T-helper 2 cell treated with Interferon-gamma antibody and Interleukin-4, amounts not matched to agents 5 μg/mL and 100 μg/mL, for 36 hours (primary cell): ENCODE measurements at places on chromosomes 6 and 20.

DNA sequence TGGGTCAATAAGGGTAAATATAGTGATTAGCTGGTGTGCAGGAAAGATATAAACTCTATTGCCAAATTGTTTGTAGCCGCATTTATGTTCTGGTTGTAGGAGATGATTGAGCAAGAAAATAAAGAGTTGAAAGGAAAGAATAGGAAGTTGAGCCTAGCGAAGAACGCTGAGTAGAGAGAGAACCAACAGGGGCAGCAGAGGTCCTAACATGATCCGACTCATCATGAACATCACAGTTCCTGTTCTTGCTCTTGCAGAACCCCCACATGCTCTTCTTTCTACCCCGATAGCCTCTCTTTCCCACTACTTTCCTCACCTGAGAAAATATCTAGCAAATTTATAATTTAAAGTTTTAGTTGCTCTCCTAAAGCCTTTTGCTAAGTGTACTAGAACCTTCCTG, 9.9 kb upstream of the ID4 start:
- H3K4me1 ChIP-seq, result no peaks in the 10 kb centered on the region
- no peak overlapping the region for H3K27ac ChIP-seq
- no peak for DNase-seq
- no peaks in the 10 kb centered on the region for H3K36me3 ChIP-seq
- no peak overlapping the region for H3K4me3 ChIP-seq

- no peak overlapping the region for H3K27ac ChIP-seq
- H3K27me3 ChIP-seq, result peaks cover 5% of the 10 kb centered on the region
- H3K36me3 ChIP-seq, result no peaks in the 10 kb centered on the region
- no peaks in the 10 kb centered on the region for H3K4me1 ChIP-seq
- DNase-seq, result no peak
- H3K4me3 ChIP-seq, result no peak overlapping the region
These were observed 85.5 kb downstream of the WASF1 start for GRCh38 chr6:110093981-110094380.

GRCh38 chr20:34891166-34892062, 15.0 kb downstream of the ACSS2 start:
- peak overlapping the region; percentile 10 for H3K4me3 ChIP-seq
- peak overlapping the region; percentile 72 for H3K27ac ChIP-seq
- DNase-seq, result peak; percentile 57
- no peaks in the 10 kb centered on the region for H3K27me3 ChIP-seq
- peaks cover 43% of the 10 kb centered on the region for H3K4me1 ChIP-seq

DNA sequence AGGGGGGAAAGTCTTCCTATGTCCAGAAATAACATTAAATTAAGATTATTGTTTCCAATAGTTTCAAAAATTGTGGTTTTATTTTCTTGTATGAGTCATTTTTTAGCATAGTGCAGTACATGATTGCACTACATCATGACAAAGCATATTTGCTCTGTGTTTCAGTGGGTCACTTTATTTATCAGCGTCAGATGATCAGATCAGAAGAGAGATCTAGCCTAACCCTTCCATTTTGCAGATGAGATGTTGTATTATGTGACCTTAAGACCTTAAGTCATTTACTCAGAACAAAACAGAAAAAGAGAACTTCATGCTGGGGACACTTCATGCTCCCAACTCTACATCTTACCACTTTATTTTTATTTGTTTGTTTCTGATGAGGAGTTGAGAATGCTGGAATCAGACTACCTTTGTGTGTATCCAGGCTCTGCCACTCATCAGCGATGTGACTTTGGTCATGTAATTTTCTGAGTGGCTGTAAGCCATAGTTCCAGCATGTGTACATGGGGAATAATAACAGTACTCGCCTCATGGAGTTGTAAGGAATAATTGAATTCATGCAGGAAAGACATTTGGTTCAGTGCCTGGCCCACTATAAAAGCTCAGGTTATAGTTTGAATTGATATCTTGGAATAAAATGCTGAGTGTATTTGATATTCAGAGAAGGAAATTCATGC, 13.5 kb downstream of the EYA4 start:
- H3K4me3 ChIP-seq, result no peak overlapping the region
- H3K27me3 ChIP-seq, result no peaks in the 10 kb centered on the region
- no peak for DNase-seq
- H3K27ac ChIP-seq, result no peak overlapping the region

DNA sequence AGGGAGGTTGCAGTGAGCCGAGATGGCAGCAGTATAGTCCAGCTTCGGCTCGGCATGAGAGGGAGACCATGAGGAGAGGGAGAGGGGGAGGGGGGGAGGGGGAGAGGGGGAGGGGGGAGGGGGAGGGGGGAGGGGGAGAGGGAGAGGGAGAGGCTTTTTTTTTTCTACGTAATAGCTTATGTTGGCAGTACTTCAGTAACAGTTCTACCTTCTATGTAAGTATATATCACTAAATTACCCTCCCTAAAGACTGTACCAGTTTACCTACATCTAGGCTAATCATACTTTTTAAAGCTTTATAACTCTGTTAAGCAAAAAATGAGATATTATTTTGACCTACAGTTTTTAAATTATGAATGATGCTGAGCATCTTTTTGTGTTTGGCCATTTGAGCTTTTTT, 13.6 kb downstream of the TM9SF4 start:
- H3K27ac ChIP-seq, result no peak overlapping the region
- H3K4me3 ChIP-seq, result no peak overlapping the region
- H3K36me3 ChIP-seq, result peaks cover 6% of the 10 kb centered on the region

- DNase-seq, result no peak
- peak overlapping the region; percentile 33 for H3K4me3 ChIP-seq
- peaks cover 60% of the 10 kb centered on the region for H3K27me3 ChIP-seq
- no peak overlapping the region for H3K27ac ChIP-seq
- peaks cover 2% of the 10 kb centered on the region for H3K4me1 ChIP-seq
These were observed 2.3 kb downstream of the THBD start for GRCh38 chr20:23047001-23047737.

DNA sequence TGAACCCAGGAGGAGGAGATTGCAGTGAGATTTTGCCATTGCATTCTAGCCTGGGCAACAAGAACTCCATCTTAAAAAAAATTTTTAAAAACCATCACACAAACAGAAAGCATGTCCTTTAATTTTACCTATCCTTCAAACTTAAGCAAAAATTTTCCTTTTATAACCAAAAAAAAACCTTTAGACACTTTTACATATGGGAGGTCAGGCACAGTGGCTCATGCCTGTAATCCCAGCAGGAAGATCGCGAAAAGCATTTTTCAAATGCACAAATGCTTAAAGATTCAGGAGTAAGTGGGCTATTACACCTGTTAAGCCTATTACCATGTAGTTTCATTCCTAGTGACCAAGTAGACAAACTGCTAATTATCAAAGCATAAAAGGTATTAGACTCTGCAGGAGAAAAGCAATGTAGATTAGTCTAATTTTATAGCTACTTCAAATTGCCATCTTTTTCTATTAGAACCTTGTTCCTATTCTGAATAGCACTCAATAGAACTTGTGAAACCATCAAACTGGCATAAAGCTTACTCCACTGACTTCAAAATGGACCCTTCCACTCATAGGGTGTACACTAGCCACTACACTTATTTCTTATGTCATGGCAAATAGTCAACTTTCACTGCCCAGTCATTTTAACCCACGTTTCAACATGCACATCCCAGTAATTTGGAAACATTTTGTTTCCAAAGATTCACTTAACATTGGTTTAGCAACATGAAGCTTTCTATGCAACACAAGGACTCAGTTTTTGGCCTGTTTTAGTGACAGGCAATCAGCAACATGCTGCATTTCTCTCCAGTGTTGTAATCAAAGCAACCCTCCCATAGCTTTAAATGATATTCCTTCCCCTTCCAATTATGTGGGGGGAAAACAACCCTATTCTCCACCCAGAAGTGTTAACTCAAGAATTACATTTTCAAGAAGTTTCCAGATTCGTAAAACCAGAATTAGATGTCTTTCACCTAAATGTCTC, 4.0 kb downstream of the EEF1A1 start:
- H3K36me3 ChIP-seq, result peaks cover 71% of the 10 kb centered on the region
- peaks cover 3% of the 10 kb centered on the region for H3K27me3 ChIP-seq
- peak overlapping the region; percentile 79 for H3K27ac ChIP-seq

DNA sequence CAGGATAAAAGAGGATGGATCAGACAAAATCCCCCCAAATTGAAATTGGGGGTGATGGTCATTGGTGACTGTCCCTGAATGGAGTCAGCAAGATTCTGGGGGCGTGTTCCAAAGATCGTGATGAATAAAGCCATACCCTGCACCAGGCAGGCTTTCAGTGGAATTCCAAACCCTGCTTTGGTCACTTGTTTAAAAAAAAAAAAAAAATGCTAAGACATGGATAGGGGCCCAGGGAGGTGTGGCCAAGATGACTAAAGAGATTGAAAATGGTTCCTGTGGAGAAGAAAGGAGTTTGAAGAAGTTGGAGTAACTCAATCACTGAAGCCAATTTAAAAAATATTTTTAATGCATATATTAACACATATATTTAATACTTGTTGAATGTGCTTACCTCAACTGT, 161.4 kb upstream of the KCNG1 start:
- H3K4me3 ChIP-seq, result no peak overlapping the region
- no peaks in the 10 kb centered on the region for H3K36me3 ChIP-seq
- DNase-seq, result no peak
- no peak overlapping the region for H3K27ac ChIP-seq

GRCh38 chr20:29325304-29325640, 1932.2 kb upstream of the DEFB115 start:
- peaks cover 21% of the 10 kb centered on the region for H3K27me3 ChIP-seq
- no peaks in the 10 kb centered on the region for H3K36me3 ChIP-seq
- no peak for DNase-seq

GRCh38 chr6:89035252-89036101, 45.1 kb upstream of the PNRC1 start:
- H3K4me3 ChIP-seq, result no peak overlapping the region
- H3K36me3 ChIP-seq, result peaks cover 2% of the 10 kb centered on the region
- H3K4me1 ChIP-seq, result no peaks in the 10 kb centered on the region
- no peak for DNase-seq
- H3K27me3 ChIP-seq, result no peaks in the 10 kb centered on the region
- no peak overlapping the region for H3K27ac ChIP-seq

DNA sequence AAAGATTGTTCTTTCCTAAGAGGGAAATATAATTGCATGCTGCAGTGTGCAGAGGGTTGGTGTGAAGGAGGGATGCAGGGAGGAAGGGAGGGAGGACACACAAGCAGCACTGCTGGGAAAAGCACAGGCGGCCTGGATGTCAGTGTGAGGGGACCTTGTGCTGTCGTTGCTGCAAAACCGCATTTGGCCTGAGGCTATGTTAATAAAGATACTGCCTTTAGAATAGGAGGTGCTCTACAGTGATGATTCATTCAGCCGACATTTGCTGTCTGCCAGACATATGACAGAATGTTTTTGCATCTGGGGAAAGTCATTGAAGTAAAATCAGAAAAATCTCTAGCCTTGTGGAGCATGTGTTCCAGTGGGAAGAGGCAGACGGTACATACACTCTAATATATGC, 50.5 kb upstream of the TRIM26 start:
- H3K27ac ChIP-seq, result no peak overlapping the region
- no peak for DNase-seq
- H3K27me3 ChIP-seq, result peaks cover 14% of the 10 kb centered on the region

DNA sequence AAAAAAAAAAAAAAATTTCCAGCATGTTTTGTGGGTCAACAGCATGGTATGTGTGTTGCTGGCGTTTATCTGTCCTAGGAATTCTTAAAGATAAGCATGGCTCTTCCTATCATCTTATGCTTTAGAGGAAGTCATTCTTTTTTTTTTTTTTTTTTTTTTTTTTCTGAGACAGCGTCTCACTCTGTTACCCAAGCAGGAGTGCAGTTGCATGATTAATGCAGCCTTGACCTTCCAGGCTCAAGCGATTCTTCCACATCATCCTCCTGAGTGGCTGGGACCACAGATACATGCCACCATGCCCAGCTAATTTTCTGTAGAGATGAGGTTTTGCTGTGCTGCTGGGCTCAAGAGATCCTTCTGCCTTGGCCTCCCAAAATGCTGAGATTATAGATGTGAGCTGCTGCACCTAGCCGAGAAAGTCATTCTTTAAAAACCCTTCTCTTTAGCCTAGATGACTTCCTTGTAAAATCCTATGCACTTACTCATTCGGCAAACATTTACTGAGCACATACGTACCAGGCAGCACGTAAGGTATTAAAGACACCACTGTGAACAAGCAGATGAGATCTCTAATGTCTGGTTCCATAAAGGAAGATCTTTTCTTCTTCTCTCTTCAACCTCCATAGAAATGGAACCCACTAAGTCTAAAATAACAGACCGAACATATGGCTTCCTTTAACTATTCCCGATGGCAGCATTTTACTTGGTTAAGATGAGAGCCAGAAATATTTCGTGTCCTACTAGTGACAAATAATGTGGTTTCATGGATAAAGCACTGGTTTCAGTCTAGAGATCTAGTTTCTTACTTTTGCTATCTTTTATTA, 122.4 kb downstream of the RIN2 start:
- no peak for DNase-seq
- no peak overlapping the region for H3K4me3 ChIP-seq
- no peak overlapping the region for H3K27ac ChIP-seq
- no peaks in the 10 kb centered on the region for H3K36me3 ChIP-seq

DNA sequence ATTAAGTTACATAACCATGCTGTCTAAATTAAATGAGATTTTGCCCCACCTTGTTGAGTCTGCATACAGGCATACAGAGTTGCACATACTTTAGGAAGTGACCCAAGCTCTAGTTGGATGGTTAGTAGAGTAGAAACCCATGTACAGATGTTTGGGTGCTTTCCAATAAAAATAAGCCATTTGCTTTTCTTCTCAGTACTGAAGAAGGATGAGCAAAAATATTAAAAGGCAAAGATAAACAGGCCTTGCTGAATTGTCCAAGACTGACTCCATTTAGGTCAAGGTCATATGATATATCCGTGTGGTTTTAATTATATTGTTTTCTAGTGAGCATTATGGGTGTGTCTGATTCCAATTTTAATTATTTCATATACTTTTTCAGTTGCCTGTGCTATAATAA, 589.4 kb downstream of the RFPL4B start:
- H3K36me3 ChIP-seq, result no peaks in the 10 kb centered on the region
- no peak for DNase-seq
- H3K4me3 ChIP-seq, result no peak overlapping the region
- H3K27me3 ChIP-seq, result no peaks in the 10 kb centered on the region
- no peaks in the 10 kb centered on the region for H3K4me1 ChIP-seq

DNA sequence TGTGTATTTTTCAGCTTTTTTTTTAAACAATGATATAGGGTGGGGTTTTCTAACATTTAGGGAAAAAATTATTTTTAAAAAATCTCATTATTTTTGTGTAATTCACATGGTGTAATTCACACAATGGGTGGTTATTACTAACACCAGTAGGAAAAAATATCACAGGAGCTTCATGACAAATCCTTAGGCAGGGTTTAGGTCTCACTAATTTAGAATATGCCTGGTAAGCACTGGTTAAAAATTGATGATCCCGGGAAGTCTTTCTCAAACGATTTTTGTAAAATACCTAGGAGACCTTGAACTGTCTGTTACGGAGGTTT, 29.5 kb upstream of the ZNF217 start:
- peak overlapping the region; percentile 96 for H3K27ac ChIP-seq
- no peak for DNase-seq
- H3K36me3 ChIP-seq, result no peaks in the 10 kb centered on the region
- no peaks in the 10 kb centered on the region for H3K27me3 ChIP-seq

DNA sequence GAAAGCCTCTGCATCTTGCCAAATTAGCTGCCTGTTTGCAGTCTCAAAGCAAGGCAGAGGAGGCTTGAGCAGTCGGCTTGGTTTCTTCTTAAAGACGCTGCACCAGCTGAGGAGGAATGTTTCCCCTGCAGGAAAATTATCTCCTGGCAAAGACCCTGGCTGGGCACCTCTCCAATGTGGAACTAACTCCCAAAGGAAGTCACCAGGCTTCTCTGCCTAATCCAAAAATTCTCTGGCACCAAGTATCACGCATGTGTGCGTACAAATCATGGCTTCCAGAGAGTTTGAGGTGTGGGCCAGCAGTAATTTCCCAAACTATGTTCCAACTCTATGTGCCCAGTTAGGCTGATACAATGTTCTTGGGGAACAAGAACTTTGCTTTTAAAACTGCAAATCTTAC, 176.2 kb downstream of the KIF16B start:
- H3K27ac ChIP-seq, result no peak overlapping the region
- no peak overlapping the region for H3K4me3 ChIP-seq
- no peaks in the 10 kb centered on the region for H3K4me1 ChIP-seq
- DNase-seq, result no peak
- H3K36me3 ChIP-seq, result no peaks in the 10 kb centered on the region
